ENCODE measurements at places on chromosomes 2 and 18.

- no peak for DNase-seq
Observed at GRCh38 chr18:10089881-10090280, 176.1 kb downstream of the VAPA start.

- no peak for DNase-seq
Observed at GRCh38 chr2:109199790-109200189, 70.8 kb downstream of the SH3RF3 start.

DNA sequence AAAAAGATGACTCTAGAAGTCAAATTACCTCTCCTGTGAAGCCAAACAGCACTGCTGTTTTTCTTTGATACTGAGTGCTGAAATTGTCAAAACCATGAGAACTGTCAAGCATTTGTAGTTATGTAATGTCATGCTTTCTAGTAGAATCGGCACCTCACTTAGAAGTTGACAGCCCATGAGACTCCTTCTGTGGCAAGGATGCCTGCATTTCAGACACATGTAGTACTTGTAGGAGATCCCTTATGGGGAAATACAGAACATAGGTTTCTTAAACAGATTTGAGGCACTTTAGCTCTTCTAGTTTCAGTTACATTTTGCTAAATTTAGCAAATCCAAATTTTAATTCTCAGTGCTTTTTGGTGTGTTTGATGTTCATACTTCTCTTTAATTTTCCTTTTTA is 15.7 kb downstream of the ZNF407 start:
- no peak for DNase-seq

DNA sequence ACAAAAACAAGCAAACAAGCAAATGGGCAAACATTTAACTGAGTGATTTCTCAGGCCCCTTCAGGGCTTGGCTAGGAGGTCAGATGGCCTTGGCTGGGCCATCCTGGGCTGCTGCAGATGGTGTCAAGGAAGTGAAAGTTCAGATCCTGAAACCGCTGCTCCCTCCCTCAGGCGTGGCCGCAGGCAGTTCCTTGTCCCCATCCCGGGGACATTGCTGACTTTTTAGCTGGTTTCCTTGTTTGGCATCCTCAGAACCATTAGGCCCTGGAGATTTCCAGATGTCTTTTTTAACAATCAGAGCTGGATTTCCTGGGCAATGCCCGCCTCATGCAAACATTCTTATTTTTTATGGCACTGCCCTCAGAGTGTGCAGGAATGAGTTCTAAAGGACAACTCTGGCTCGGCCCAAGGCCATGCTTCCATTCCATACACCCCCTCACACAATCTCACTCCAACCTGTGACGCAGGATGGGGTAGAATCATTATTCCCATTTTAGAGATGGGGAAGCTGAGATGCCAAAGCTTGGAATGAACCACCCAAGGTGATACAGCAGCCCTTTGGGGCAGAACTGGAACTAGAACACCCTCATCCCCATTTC is 86.1 kb upstream of the ZCCHC2 start:
- no peak for DNase-seq

GRCh38 chr18:37274309-37275236 is 291.0 kb downstream of the CELF4 start:
- no peak for DNase-seq

DNA sequence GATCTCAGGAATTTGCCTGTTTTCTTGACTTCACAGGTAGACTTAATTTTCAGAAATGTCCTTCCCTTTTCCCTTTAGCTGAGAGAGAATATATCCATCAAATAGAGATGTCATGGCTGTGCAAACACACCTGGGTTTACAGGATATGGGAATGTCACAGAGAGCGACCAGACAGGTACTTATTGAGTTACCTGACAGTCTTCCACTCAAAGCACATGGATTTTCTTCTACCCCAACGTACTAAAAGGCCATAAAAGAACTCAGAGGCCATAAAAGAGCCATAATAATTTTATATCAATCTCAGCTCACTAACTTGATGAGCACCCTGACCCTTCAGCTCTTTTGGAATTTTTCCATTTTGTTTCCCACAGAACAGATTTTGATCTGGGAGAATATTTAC is 5.3 kb upstream of the DTNA start:
- DNase-seq, result no peak

GRCh38 chr2:127166231-127166860 is 53.8 kb downstream of the CYP27C1 start:
- DNase-seq, result no peak

GRCh38 chr18:45248240-45248903 is 366.9 kb upstream of the SLC14A2 start:
- no peak for DNase-seq

DNA sequence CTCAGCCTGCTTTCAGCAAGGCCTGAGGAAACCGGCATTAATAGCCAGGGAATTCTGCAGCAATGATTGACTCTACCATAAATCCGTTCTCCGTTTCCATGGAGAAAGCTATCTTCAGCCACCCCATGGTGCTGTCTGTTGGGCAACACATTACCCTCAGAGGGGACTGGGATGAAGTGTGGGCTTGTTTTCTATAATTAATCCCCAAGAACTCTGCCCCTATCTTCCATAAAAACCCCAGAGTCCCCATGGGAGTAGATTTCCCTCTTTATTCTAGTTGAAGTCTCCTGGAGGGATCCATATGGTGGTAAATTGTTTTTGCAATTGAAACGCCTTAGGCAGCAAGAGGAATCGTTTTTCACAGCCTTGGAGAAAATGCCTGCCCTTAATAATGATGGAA is 9.2 kb downstream of the G6PC2 start:
- DNase-seq, result no peak

DNA sequence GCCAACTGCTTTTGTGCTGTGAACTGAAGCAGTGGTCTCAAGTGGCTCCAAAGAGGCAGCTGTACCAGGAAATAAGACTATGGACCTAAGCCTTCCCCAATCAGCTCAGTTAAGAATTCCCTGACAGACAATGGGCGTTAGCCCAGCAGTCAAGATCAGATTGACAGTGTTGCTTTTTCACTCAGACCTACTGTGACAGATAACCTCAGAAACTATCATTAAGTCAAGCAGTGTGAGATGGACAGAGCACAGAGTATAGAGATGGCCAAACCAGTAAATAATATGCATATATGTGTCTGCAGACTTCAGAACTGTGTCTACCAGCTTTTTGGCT is 215.3 kb downstream of the ZFP36L2 start:
- no peak for DNase-seq

GRCh38 chr2:152743002-152743401 is 24.6 kb downstream of the ARL6IP6 start:
- no peak for DNase-seq

GRCh38 chr2:150135223-150135883 is 352.1 kb downstream of the RND3 start:
- no peak for DNase-seq

GRCh38 chr2:105576440-105577241 is 168.1 kb upstream of the NCK2 start:
- DNase-seq, result peak; percentile 50

DNA sequence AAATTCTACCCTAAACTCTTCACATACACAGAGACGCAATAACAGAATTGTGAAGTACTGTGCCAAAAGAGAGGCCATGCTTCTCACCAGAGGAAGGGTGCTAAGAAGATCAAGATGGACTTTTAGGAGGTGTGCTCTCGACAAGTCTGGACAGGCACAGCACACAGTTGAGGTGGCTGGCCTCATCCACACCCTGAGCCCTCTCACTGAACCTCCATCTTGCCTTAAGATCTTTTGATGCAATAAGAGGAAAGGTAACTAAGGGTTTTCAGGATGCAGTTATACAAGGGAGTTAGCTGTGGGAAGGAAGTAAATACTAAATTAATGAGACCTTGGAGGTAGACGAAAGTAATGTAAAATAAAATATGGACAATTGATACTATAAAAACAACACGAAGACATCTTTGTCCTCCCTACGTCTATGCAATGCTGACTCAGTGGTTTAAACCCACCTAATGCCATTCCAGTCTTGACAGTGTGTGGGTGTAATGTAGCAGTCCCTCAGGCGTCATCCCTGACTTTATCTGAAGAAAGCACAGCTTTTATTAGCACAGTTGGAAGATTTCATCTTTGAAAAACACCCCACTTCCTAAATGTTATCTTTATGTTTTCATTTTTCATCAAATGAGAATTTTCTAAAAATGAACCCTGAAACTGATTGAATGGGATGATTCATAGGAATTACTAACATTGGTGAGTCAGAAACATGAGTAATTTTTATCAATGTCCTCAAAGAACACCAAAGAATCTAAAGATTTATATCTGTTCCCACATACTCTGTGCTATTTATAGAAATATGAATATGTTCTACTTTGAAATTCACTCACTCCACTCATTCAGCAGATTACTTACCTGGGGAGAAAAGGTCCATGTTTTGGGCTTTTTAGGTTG is 34.0 kb upstream of the MALL start:
- DNase-seq, result no peak

GRCh38 chr2:30300456-30301221 is 69.3 kb downstream of the LBH start:
- no peak for DNase-seq

GRCh38 chr2:143261986-143262385 is 132.8 kb downstream of the ARHGAP15 start:
- no peak for DNase-seq

- DNase-seq, result no peak
Observed at GRCh38 chr18:60739212-60739611, 366.6 kb upstream of the MC4R start.

GRCh38 chr2:241885291-241885945 is 15.9 kb downstream of the RTP5 start:
- DNase-seq, result no peak

DNA sequence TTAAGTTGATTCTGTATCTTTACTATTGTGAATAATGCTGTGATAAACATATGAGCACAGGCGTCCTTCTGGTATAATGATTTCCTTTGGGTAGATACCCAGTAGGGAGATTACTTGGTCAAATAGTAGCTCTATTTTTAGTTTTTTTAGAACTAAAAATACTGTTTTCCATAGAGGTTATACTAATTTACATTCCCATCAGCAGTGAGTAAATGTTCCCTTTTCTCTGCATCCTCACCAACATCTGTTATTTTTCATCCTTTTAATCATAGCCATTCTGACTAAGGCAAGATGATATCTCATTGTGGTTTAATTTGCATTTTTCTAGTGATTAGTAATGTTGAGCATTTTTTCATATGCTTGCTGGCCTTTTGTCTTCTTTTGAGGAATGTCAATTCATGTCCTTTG is 35.1 kb downstream of the PMS1 start:
- DNase-seq, result no peak

GRCh38 chr2:237636578-237636977 is 9.2 kb downstream of the LRRFIP1 start:
- no peak for DNase-seq

GRCh38 chr2:11657646-11658045 is 12.3 kb downstream of the NTSR2 start:
- no peak for DNase-seq

DNA sequence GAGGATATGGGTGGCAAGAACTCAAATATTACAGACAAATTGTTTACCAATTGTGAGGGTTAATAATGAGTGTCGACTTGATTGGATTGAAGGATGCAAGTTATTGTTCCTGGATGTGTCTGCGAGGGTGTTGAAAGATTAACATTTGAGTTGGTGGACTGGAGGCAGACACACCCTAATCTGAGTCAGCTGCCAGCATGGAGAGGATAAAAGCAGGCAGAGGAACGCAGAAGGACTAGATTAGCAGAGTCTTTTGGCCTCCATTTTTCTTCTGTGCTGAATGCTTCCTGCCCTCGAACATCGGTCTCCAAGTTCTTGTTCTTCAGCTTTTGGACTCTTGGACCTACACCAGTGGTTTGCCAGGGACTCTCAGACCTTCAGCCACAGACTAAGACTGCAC is 1503.7 kb downstream of the LRP1B start:
- no peak for DNase-seq
